WTC11 (cell line): ENCODE measurements at places on chromosomes 2 and 18.

- H3K4me1 ChIP-seq: 0 out of 2 replicates have a peak, but pooled peaks cover 5% of the 10 kb centered on the region
- H3K27ac ChIP-seq: no peak overlapping the region
- H3K27me3 ChIP-seq: no peaks in the 10 kb centered on the region
- no peak overlapping the region for H3K4me3 ChIP-seq
- no peak for DNase-seq
Observed at GRCh38 chr2:6999211-6999877, 82.1 kb downstream of the RNF144A start.

DNA sequence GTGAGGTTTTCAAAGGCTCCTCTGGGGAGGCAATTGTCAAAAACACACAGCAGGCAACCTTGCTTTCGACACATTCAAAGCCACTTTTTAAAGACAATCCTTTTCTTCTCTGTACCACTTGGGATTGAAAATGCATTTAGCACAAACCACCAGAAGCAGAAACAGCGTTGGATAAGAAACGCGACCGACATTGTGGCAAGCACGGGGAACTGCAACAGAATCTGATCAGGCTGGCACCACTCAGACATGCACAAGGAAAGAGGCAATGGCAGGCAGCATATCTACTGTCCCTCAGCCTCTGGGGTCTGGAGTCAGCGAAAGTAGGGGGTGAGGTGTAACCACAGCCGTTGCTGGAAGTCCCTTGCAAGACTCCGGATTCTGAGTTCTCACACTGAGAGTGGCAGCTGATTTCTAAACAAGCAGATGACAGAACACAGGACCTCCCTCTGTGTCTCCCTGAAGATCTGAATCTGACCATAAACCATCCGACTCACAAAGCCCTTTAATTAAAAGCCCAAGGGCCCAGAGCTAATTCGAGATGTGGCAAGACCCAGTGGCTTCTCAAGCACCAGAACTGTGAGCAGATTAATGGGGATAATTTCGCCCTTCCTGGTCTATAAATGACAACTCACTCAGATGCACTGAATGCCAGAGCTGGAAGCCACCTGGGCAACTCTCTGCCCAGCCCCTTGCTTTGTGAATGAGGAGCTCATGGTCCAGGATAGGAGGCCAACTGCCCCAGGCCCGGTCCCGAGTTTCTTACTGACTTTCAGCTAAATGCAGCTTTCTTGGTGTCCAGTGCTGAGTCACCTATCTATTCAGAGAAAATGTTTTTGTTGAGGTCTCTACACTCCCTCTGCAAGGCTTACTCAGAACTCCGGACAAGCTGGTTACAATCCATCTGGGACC lies 29.6 kb downstream of the CYRIA start:
- H3K27me3 ChIP-seq: no peaks in the 10 kb centered on the region
- H3K36me3 ChIP-seq: peaks cover 5% of the 10 kb centered on the region; the same call in 1 of the 2 replicates
- no peak overlapping the region for H3K4me3 ChIP-seq
- DNase-seq: no peak
- peaks cover 45% of the 10 kb centered on the region for H3K4me1 ChIP-seq
- H3K27ac ChIP-seq: no peak overlapping the region

DNA sequence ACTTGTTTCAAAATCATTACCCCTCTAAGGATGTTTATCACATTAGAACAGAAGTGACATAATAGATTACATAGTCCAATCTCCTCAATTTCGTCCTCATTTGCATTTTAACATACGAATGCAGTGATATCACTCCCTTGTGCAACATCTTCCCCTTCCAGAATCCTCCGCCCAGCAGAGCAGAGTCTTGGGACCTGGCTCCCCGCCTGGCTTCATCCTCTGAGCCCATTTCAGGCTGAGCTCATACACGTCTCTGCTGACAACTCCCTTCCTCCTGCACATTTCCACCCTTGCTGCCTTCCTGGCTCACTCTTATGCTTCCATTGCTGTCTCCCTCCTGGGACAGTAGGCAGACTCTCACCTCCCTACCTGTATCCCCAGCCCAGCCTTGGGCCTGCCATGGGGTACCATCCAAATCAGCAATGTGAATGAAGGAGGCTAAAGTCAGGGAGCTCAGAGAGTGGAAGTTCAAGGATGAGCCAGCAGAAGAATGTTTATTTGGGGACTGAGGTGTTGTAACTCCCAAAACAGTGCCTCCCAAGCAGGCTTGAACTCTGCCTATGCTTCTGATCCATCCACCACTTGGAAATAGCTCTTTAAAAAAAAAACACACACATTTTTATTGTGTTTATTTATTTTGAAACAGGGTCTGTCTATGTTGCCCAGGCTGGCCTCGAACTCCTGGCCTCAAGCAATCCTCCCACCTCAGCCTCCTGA lies 165.2 kb downstream of the TMEM200C start:
- H3K4me3 ChIP-seq: no peak overlapping the region
- no peak overlapping the region for H3K27ac ChIP-seq
- H3K36me3 ChIP-seq: no peaks in the 10 kb centered on the region
- no peak for DNase-seq
- peaks cover 15% of the 10 kb centered on the region for H3K27me3 ChIP-seq

- H3K36me3 ChIP-seq: peaks cover 7% of the 10 kb centered on the region; the same call in 1 of the 2 replicates
- peaks cover 12% of the 10 kb centered on the region for H3K4me1 ChIP-seq
- H3K27ac ChIP-seq: peak overlapping the region; percentile 25
- no peak overlapping the region for H3K4me3 ChIP-seq
Observed at GRCh38 chr18:4430836-4431235, 24.3 kb downstream of the DLGAP1 start.

DNA sequence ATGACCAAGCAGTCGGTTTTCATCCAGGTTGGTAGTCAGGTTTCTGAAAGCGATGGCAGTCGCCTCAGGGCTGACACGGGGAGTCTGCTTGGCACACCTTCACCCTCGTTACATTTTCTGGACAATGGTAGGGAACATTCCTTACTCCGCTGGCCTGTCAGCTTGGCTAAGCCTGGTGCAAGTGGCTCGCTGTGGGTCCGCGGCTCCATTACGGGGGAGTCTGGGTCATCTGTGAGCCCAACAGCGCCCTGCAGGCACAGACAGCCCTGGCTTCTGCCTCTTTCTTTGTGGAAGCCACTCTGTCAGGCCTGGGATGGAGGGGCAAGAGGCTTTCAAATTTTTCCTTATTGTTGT lies 95.6 kb downstream of the HDAC4 start:
- H3K36me3 ChIP-seq: no peaks in the 10 kb centered on the region
- H3K27me3 ChIP-seq: no peaks in the 10 kb centered on the region
- H3K27ac ChIP-seq: 0 out of 2 replicates have a peak overlapping the region, but pooled peaks have one; percentile 15
- no peak overlapping the region for H3K4me3 ChIP-seq
- H3K4me1 ChIP-seq: peaks cover 46% of the 10 kb centered on the region
- no peak for DNase-seq

GRCh38 chr2:212939777-212940531 lies 211.5 kb downstream of the IKZF2 start:
- H3K27me3 ChIP-seq: no peaks in the 10 kb centered on the region
- peak; percentile 17 for DNase-seq
- peaks cover 62% of the 10 kb centered on the region for H3K4me1 ChIP-seq
